ENCODE measurements at places on chromosomes 13 and 19. TPM values are rescaled to one million over a fixed set of nuclear protein-coding genes. Genes with fewer than 3 reads are reported as not detected.

DNA sequence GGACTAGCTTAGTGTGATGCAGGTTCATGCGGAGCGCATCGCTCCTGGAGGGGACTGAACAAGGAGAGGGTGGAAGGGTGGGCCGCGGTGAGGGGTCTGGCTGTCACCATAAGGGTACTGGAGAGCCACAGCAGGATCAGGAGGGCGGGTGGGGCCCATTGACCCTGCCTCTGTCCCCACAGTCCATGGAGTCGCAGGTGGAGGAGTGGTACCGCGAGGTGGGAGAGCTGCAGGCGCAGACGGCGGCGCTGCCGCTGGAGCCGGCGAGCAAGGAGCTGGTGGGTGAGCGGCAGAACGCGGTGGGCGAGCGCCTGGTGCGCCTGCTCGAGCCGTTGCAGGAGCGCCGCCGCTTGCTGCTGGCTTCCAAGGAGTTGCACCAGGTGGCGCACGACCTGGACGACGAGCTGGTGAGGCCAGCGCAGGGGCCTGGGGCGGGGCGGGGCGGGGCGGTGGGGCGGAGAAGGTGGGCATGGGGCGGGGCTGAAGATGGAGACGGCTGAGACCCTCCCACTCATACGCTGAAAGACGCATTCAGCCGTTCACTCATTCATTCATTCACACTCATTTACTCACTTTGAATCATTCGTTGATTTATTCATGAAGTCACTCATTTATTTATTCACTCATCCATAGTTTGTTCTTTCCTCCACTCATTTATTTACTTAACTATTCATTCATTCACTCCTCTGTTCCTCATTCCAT lies 27.5 kb upstream of the SHKBP1 start:
- H3K4me3 ChIP-seq, result no peak overlapping the region
- peak; percentile 24 for DNase-seq
- H3K4me1 ChIP-seq, result peaks cover 8% of the 10 kb centered on the region
- H3K27ac ChIP-seq, result no peak overlapping the region

DNA sequence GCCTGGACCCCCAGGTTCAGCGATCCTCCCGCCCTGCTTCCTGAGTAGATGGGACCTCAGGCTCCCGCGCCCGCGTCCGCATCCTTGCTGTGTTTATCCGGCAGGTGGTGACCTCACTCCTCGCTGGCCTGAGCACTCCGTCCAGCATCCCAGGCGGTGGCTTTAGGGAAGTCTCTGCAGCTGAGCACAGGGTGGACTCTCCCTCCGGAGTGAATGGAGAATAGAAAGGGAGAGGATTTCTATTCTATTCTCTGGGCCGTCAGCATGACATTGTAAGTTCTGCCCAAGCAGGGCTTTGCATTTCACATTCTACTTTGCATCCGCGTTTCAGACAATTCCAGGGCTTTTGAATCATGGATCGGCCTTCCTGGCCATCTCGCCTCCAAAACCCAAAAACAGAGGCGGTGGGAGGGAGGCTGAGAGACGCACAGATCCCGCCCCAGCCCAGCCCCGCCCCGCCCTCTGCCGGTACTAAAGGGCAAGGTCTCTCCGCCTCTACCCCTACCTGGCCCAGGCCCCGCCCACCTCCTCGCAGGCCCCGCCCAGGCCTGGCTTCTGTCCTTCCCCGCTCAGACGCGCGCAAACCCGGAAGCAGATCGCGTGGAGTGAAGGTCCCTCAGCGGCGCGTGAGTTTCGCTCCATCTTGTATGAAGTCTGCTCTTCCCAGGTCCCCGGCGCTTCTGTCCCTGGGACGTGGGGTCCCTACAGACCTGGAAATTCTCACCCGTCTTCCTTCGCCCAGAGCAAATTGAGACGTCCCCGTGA lies at the start of gene ZNF525:
TSS of gene ZNF525 (plus strand) at position 572 of the 765 bp plus-strand sequence. CDS start 6,577 bp downstream, outside the sequence.
- peak within 1 kb of the TSS; percentile 77 for H3K4me3 ChIP-seq
- no peaks in the 10 kb centered on the region for H3K4me1 ChIP-seq
- no peaks in the 10 kb centered on the region for H3K27me3 ChIP-seq
- no peaks in the 10 kb centered on the region for H3K36me3 ChIP-seq
- peak; percentile 82 for DNase-seq

Gene KANK3
- total RNA-seq, result 25.1 TPM

DNA sequence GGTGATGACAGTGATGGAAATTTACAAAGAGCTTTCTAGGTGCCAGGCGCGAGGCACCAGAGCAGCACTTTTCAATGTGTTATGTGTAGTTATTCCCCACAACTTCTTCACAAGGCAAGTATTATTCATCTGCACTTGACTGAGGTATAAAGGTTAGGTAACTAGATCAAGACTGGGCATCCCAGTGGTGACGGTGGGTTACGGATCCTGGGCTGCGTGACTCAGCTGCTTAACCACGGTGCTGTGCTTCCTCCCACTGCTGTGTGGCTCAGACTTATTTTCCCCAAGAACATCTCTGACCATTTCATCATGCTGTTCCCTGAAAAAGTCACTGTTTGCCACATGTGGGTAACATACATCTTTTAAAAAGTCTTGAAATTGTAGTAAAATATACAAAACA lies 19.3 kb downstream of the EDDM13 start:
- H3K4me1 ChIP-seq, result no peaks in the 10 kb centered on the region
- no peaks in the 10 kb centered on the region for H3K27me3 ChIP-seq
- H3K36me3 ChIP-seq, result no peaks in the 10 kb centered on the region
- no peak overlapping the region for H3K27ac ChIP-seq
- DNase-seq, result no peak
- no peak overlapping the region for H3K4me3 ChIP-seq

- no peak overlapping the region for H3K27ac ChIP-seq
- no peaks in the 10 kb centered on the region for H3K36me3 ChIP-seq
- peaks cover 5% of the 10 kb centered on the region for H3K27me3 ChIP-seq
- no peak for DNase-seq
Observed at GRCh38 chr19:49430678-49431329, 5.6 kb downstream of the GFY start.

Gene PDE4C
- 0.59 TPM for total RNA-seq

DNA sequence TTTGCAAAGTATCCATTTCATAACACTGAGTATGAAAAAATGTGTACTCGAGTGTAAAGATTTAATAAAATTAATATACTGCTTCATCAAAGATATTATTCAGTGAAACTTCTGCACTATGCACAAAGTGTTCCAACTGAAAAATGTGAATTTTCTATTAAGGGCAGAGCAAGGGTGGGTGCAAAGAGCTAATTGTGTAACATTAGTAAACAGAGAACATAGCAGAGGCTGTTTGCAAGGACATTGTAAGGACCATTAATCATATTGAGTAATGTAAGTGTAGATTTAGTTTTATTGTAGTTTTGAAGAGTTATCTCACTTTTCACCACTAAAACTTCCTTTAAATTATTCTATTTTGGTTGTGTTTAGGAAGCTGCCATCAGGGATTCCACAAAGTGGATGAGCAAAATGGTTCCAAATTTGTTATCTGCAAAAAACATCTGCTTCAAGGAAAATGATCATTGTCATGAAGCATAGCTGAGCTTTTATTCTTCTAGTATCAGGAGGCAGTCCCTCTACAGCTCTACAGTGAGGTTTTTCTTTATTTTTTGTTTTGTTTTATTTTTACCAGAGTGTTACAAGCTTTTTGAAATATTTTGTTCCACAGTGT lies 1375.4 kb downstream of the SLITRK1 start:
- H3K4me3 ChIP-seq, result no peak overlapping the region
- H3K4me1 ChIP-seq, result peaks cover 3% of the 10 kb centered on the region
- no peak for DNase-seq
- H3K27me3 ChIP-seq, result no peaks in the 10 kb centered on the region

- no peak overlapping the region for H3K4me3 ChIP-seq
- no peak for DNase-seq
- no peaks in the 10 kb centered on the region for H3K4me1 ChIP-seq
- H3K36me3 ChIP-seq, result no peaks in the 10 kb centered on the region
- no peak overlapping the region for H3K27ac ChIP-seq
- H3K27me3 ChIP-seq, result no peaks in the 10 kb centered on the region
Observed at GRCh38 chr13:57470491-57470890, 161.1 kb upstream of the PCDH17 start.

DNA sequence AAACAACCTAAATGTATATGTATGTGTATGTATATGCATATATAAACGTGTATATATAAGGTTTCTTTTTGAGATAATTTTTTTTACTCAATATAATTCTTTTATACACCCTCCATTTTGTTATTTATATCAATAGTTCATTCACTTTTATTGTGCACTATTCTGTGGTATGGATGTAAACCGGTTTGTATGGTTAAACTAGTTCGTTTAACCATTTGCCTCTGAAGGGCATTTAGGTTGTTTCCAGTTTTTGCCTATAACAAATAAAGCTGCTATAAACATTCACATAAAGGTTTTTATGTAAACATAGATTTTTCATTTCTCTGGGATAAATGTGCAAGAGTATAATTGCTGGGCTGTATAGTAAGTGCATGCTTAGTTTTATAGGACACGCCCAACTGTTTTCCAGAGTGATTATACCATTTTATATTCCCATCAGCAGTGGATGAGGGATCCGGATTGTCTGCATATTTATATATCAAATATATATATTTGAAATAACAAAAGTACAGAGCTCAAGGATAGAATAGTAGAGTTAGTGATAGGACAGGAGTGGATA lies 380.3 kb downstream of the TSHZ3 start:
- H3K36me3 ChIP-seq, result no peaks in the 10 kb centered on the region
- H3K27ac ChIP-seq, result no peak overlapping the region
- no peaks in the 10 kb centered on the region for H3K4me1 ChIP-seq

Gene NLRP7
- total RNA-seq, result not detected

DNA sequence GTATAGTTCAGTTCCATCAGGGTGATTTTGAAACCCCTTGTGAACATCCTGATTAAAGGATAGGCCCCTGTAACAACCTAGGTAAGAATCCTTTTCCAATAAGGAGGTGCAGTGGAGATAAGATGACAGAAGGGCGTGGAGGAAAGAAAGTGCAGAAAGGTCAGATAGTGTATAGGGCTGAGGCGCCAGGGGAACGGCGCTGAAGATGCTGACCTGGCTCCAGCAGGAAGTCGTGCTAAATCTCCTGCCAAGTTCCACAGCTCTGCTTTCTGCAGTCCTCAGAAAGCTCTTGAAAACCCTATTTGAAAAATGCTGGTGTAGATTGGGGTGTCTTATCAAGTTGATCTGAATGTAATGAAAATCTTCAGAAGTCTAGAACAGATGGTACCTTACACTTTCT lies 221.7 kb downstream of the COG6 start:
- H3K4me1 ChIP-seq, result peaks cover 12% of the 10 kb centered on the region
- H3K36me3 ChIP-seq, result no peaks in the 10 kb centered on the region
- DNase-seq, result no peak
- no peak overlapping the region for H3K4me3 ChIP-seq
- H3K27me3 ChIP-seq, result no peaks in the 10 kb centered on the region

Gene QPCTL
- total RNA-seq, result 12.1 TPM

Gene SIGLEC6
- total RNA-seq, result 1.5 TPM

GRCh38 chr19:13044231-13044836 lies 49.1 kb downstream of the NFIX start:
- no peaks in the 10 kb centered on the region for H3K36me3 ChIP-seq
- no peak overlapping the region for H3K27ac ChIP-seq
- H3K27me3 ChIP-seq, result no peaks in the 10 kb centered on the region
- H3K4me3 ChIP-seq, result no peak overlapping the region
- H3K4me1 ChIP-seq, result no peaks in the 10 kb centered on the region
